ENCODE measurements at places on chromosomes 3 and 15. TPM values are rescaled to one million over a fixed set of nuclear protein-coding genes. Genes with fewer than 3 reads are reported as not detected.

EPHA6 gene
- 1.3 TPM for total RNA-seq

C3orf33 gene
- total RNA-seq = 5.0 TPM

GRK7 gene
- not detected for total RNA-seq

GUCA1C gene
- not detected for total RNA-seq

TGM4 gene
- total RNA-seq = 0.80 TPM

ACKR2 gene
- not detected for total RNA-seq

CEP19 gene
- total RNA-seq = 0.64 TPM

MCTP2 gene
- total RNA-seq = 5.8 TPM

C3orf38 gene
- 22.8 TPM for total RNA-seq

KLHL6 gene
- not detected for total RNA-seq

SPINK8 gene
- not detected for total RNA-seq

RASGRP1 gene
- not detected for total RNA-seq

PLA2G4D gene
- total RNA-seq = not detected

UCN2 gene
- 17.5 TPM for total RNA-seq

PLSCR2 gene
- not detected for total RNA-seq

KY gene
- total RNA-seq = 0.16 TPM

RASL12 gene
- 0.60 TPM for total RNA-seq

PLA2G4E gene
- total RNA-seq = not detected

CCR3 gene
- total RNA-seq = not detected

ZNF80 gene
- not detected for total RNA-seq

CLDN11 gene
- total RNA-seq = not detected

HRH1 gene
- 5.1 TPM for total RNA-seq

GPX1 gene
- total RNA-seq = 431 TPM

CLRN1 gene
- total RNA-seq = not detected

ITIH1 gene
- total RNA-seq = not detected

ZKSCAN7 gene
- not detected for total RNA-seq

THSD4 gene
- total RNA-seq = 33.2 TPM

SLC7A14 gene
- not detected for total RNA-seq

IL17RC gene
- total RNA-seq = 35.3 TPM

WDR93 gene
- total RNA-seq = not detected

RARB gene
- 0.94 TPM for total RNA-seq

GOLGA8K gene
- not detected for total RNA-seq

ZNF445 gene
- total RNA-seq = 4.8 TPM

RPP14 gene
- 19.6 TPM for total RNA-seq

OCA2 gene
- 0.19 TPM for total RNA-seq

FANCD2 gene
- total RNA-seq = 46.6 TPM

PDHB gene
- 309 TPM for total RNA-seq

RBP2 gene
- total RNA-seq = not detected
